ENCODE measurements at places on chromosomes 11 and 22.

DNA sequence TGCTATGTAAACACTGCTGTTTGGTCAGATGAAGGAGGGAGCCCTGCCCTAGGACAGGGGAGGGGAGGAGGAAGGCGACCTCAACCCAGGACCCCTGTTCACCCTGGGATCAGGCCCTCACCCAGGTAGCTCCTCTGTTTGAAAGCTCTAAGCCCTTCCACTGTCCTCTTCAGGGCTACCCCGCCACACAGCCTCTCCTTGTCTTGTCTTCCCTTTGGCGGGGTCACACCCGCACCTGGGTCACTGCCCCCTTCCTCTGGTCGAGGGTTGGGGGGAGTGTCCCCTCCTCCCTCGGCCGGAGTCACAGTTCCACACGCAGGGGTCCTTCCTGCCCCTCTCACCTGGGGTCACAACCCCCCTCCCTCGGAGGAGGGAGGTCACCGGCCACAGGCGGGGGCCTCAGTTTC is 463 bp upstream of the PTPMT1 start:
- no peak for DNase-seq

DNA sequence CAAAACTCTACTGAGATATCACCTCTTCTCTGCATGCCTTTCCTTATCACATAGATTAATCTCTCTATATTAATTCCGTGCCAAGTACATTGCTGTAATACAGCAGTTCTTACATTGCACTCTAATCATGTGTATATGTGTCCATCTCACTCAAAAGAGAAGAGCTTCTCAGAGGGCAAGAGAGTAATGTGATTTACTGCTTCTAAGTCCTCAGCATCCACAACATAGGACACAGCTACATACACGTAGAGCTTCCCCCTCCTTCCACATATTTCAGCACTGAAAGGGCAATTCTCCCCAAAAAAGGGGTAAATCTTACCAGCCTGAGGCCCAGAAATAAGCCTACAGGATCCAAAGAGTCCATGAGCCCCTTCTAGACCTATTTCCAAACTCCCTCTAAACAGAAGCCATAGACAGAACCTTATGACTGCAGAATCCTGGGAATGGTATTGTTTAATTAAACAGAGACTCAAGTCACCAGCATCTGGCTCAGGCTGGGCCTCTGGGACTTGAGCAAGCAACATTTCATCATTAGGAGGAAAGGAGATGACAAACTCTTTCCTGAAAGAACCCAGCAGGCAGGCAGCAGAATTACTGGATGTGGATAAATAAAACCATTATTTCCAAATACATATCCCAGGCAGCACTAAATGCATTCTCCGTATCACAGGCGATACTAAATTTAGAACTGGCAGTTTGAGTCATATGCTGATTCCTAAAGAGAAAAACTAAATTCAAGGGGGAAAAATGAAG is 87.2 kb downstream of the KCNC1 start:
- DNase-seq = no peak

DNA sequence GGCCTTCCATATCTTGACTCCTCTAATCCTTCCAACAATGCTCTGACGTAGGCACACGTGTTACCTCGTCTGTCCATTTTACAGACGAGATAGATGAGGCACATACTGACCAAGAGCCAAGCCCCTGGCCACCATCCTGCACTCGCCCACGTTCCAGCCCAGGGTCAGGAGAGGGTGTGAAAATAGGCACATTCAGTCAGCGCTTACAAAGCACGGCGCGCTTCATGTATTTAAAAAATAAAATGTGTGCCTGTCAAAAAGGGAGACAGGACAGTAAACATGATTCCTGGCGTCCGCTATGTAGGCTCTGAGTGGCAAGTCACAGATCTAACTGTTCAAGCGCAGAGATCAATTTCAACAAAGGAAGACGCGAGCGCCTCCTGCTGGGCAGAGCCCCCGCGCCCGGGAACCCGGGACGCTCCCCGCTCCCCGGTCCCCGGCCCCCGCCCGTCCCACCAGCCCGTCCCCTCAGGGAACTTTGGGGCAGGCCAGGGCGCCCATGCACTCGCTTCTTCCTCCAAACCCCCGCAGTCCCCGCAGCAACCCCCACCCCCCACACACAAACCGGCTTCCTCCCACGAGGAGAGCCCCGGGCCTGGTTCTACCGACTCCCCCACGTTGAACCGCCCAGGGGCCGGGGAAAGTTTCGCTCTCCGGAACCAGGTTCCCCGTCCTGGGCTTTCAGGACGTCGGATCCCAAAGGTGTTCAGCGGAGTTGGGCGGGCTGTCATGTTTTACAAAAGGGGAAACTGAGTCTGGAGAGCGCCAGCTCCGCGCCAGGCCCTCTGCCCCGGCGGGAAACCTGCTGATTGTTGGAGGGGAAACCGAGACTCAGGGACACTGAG is 10.4 kb upstream of the C1QTNF6 start:
- peak; percentile 87 for DNase-seq

- DNase-seq = no peak
Observed at GRCh38 chr11:28983780-28984179, 875.6 kb downstream of the METTL15 start.

DNA sequence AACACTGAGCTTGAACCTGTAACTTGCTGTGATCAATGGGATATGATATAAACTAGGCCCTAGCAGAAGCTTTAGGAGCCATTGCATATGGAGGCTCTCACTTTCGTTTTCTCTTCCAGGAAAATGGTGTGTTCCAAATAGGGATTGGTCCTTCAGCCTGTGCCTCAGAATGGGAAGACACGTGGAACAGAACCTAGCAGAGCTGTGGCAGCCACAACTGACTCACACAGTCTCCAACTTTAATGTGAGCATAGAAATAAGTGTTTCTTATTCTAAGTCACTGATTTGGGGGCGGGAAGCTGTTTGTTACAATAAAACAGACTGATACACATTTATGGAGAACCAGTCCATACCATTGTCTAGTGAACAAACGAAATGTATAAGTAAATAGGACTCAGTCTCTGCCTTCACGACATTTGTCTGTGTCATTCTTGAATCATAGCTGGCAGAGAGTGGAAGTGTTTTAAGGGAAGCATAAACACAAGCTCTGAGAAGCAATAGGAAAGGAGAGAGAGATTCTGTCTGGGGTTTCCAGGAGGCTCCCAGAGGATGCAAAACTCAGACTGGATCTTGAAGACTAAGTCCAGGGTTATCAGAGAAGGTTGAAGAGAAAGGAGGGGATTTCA is 97.3 kb downstream of the GALNT18 start:
- DNase-seq = no peak

GRCh38 chr11:79170321-79170720 is 270.5 kb downstream of the TENM4 start:
- DNase-seq = no peak

GRCh38 chr11:73191151-73191550 is 26.9 kb upstream of the P2RY2 start:
- DNase-seq = no peak

DNA sequence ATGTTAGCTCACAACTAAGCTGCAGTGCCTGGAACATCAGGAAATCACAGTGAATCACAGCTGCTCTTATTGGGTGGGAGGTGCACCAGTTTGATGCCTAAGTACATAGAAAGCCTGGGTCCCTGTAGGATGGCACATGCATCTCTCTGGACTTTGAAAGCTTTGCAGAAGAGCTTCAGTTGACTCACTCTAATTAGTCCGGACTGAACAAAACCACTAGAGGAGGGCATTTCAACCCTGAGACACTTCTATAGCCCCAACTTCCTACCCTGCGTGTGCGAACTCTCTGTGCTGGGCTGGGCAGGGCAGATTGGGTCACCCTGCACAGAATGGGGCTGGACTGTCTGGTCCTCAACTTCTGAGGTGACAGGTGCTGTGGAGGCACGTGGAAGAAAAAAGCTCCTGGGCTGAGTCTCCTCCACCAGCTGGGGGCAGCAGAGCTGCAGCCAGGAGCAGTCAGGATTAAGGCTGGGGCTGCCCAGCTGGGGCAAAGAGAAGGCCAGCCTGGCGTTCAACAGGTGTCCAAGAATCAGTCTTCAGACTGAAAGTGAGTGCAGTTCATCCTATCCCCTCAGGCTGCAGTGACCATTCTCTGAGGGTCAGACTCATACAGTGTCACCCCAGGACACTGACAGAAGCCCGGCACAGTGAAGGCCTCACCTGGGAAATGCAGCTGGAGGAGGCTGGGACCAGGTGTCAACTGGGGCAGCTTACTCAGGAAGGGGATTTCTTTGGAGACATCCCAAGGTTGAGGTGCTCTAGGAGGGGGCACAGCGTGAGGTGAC is 22.1 kb downstream of the GGTLC2 start:
- no peak for DNase-seq

GRCh38 chr11:92702805-92703448 is 266.5 kb upstream of the MTNR1B start:
- no peak for DNase-seq

- DNase-seq = no peak
Observed at GRCh38 chr11:36271794-36272407, 17.3 kb downstream of the COMMD9 start.

DNA sequence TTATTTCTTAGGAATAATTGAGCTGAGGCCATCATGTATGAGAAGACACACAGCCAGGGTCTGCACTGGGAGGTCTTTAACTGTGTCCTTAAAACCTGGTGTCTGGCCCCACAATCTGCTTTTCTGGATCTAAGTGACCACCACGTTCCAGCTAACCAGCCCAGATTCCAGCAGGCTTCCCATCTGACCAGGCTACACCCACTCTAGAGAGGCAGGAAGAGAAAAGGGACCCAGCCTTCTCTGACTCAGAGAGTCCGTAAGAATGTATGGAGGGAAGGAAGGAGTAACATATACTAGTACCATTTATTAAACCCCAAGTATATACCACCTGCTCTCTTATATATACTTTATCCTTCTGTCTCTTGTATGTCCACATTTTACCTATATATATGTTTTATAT is 80.1 kb downstream of the LDLRAD3 start:
- DNase-seq = no peak

DNA sequence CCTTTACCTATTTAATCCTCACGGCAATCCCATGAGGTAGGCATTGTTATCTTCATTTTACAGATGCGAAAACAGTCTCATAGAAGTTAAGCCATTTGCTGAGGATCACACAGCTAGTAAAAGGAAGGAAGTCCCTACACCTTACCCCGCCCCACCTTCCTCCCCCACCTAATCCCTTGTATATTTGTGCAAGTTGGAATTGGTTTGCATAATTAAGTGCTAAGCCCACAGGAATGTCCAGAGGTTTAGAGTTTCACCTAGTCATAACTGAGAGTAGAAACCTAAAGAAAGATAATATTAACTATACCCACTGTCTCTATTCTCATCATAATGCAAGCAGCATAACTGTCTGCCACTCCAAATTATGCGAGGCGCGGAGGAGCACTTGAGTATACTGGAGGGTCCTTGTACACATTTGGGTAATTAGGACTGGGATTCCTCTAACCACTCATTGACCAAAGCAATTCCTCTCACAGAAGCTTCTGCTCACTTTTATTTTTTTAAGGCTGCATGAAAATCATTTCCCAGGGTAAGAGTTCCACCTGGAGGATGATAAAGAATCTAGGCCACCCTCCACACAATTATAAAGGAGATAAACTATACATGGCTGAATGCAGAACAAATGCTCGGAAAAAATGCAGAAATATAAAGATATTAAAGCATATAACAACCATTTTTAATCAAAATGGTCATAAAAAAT is 199.9 kb downstream of the FAM181B start:
- no peak for DNase-seq

DNA sequence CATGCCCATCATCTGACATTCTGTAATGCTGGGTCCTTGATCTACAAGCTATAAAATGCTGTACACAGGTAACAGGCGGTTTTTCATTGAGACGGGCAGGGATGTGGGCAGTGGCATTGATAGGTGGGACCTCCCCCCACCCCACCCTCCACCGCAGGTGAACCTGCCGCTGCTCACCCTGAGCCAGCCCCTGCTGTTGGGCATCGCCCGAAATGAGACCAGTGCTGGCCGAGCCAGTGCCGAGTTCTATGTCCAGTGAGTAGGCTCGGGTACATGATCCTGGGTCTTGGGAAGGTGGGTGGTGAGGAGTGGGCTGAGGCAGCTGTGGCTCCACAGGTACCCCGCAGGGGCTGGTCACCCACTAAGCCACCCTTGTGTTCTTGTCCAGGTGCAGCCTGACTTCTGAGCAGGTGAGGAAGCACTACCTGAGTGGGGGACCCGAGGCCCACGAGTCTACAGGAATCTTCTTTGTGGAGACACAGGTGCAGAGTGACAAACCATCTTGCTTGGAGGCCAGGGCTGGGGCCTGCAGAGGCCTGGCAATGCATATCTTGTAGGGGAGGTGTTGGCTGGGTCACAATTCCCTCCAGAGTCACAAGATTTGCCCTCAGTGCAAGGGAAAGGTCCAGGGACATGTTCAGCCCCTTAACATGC is 1.1 kb upstream of the DNAJC4 start:
- no peak for DNase-seq

GRCh38 chr11:15307619-15308024 is 192.9 kb downstream of the INSC start:
- no peak for DNase-seq

- no peak for DNase-seq
Observed at GRCh38 chr11:2951231-2952110, 22.3 kb upstream of the PHLDA2 start.

GRCh38 chr11:17145972-17146371 is 61.8 kb downstream of the PIK3C2A start:
- DNase-seq = no peak

GRCh38 chr11:73287400-73288101 is 15.4 kb downstream of the P2RY6 start:
- DNase-seq = no peak

GRCh38 chr22:27629908-27630673 is 171.5 kb downstream of the MN1 start:
- DNase-seq = no peak

DNA sequence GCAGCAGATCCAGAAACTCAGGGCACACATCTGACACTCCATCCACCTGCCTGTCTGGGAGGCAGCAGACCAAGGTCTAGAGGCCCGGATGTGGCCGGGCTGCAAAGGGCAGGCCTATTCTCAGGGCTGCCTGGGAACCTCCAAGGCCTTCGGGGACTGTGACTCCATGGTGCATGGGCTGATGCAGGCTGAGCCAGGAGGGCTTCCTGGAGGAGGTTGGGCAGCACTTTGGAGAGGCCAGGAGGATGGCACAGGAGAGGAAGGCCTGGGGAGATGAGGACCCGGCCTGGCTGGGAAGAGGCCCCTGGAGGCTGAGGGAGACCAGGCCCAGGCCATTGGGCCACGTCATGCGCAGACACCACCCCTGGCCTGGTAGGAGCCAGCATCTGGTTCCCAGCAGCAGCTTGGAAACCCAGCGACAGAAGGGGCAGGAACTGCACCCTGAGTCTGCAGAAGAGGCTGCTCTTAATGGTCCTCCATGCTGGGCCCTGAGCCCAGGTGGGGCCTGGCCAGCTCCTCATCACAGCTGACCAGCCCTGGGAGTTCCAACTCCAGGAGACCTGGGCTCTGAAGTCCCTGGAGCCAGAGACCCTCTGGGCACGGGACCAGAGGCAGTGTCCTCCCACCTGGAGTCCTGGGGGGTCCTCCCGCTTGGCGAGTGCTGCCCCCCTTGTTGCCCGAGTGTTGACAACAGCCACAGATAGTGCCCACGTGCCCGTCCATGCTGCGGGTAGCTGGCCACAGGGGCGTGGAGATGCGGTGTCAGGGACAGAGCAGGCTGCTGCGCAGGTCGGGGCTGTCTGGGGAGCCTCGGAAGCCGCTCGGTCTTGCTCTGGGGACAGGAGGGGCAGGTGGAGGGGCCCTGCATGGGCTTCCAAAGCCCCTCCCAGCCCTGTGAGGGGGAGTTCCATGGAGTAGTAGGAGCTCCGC is 5.5 kb downstream of the PHLDA2 start:
- no peak for DNase-seq

- peak; percentile 71 for DNase-seq
Observed at GRCh38 chr11:61080526-61080925, 21.8 kb upstream of the CD5 start.

- no peak for DNase-seq
Observed at GRCh38 chr11:76653674-76654284, 16.8 kb downstream of the LRRC32 start.
